NCI-H345 (cell line): ENCODE measurements at places on chromosomes 1 and 21.

- no peak for DNase-seq
Observed at GRCh38 chr1:148379170-148379500, 104.0 kb downstream of the PPIAL4G start.

- DNase-seq: no peak
Observed at GRCh38 chr1:104295511-104295910, 545.8 kb downstream of the AMY1C start.

DNA sequence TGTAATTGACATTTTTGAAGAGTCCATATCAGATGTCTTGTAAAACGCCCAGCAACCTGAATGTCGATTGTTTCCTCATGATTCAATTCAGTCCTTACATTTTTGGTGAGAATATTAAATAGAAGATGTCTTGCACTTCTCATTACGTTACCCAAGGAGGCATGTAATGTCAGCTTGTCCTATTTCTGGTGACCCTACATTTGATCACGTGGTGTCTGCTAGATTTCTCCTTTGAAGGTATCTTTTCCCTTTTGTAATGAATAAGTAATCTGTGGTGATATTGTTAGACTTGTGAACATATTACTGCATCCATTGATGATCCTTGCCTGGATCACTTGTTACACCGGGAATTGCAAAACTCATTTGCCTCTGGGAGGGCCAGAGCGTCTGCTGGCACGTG is 87.6 kb upstream of the DISP3 start:
- no peak for DNase-seq

DNA sequence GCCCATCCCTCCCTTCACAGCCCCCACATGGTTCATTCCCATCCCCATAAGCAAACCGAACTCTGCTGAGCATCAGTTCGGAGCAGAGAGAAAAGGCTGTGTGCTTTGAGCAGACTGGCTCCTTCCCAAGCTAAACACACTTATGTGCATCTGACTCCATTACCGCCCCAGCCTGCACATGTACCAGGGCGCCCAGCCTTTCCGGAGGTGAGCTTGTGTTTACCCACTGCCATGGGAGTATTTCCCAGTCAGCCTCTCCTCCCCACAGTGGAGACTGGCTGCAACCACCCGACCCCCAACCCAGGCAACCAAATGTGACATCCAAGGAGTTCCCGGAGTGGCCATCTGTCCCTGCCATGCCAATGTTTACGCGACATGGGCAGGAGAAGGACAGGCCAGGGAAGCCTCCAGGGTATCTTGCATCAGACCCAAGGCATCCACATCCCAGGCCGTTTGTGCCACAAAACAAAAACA is 9.4 kb downstream of the TIAM1 start:
- DNase-seq: peak; percentile 87

DNA sequence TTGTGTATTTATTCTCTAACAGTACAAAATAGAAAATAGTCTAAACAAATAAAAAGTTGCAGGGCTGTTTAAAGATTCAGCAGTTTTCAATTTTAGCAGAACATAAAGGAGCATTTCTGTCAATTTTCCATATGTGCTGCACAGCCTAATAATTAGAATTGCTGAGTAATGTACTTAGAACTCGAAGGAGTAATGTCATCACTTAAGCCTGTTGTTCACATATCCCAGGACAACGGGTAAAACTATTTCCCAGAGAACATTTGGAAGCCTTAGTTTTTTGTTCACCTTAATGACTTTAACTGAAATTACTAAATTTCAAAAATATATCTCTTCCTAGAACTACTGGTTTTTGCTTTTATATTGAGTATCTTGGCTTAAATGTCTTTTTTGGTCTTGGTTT is 81.6 kb downstream of the ZP4 start:
- DNase-seq: no peak

GRCh38 chr1:31346785-31347184 is 26.1 kb downstream of the FABP3 start:
- no peak for DNase-seq
